CD4-positive, alpha-beta T cell treated with Interleukin-15 for 4 hours (primary cell): ENCODE measurements at places on chromosomes 16 and 17.

DNA sequence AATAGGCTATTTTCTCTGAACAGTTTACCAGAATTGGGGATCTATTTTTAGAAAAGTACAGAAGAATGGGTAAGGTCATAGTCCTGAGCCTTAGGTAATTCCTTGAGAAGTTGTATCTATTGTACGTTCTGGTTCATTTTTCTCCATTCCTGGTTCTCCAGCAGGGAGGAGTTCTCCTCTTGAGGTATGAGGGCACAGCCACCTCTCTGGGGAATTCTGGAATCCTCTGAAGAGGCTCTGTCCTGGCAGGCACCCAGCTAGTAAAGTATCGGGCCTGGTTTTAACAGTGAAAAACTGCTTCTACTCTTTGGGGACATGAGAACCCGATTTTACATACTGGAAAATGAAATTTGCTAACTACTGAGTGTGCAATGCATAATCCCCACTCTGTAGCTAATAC, 19.6 kb upstream of the PMFBP1 start:
- no peak for DNase-seq

- no peak for DNase-seq
These were observed 17.9 kb upstream of the TRPV3 start for GRCh38 chr17:3575511-3575910.

DNA sequence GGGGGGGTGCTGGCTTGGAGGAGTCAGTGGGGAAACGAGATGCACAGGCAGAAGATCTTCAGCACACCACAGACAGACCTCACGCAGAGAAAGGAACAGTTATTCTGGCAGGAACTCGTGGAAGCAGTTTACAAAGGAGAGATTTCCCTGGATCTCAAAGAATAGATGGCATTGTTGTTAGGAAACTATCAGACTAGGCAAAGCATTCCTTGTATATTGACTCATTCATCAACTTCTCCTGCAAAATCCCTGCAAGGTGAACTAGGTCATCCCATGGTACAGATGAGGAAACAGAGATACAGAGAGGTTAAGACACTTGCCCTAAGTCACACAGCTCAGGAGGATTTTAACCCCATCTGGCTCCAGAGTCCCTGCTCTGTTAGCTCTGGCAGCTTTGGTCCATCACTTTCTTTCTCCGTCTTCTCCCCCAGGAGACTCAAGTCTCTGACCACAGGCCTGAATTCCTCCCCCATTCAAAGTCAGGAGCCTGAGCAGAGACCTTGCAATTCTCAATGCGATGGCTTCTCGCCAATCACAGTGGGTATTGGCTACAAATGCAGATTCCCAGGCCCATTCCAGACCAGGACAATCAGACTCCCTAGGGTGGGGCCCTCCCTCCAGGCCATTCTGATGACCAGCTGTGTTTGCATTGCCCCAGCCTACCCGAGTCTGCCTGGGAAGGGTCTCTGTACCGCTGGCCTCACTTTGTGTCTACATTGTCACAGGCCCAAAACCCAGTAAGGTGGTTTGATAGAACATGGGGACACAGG, 56.4 kb downstream of the LITAF start:
- no peak for DNase-seq

DNA sequence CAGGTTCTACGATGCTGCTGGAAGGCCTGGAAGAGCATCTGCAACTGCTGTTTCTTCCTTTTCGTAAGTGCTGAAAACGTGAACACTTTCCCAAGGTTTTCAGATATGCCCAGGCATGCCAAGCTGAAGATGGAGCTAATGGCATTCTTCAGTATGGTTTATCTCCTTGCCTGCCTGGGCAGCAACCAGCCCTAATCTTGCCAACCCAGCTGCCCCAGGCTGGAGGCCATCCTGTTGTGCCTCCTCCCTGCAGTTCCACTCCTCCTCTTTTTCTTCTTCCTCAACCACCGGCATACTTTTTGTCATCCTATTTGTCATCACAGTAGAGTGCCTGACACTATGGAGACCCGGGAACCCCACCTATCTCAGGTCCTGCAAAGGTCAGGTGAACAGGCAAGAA, 1849.3 kb downstream of the TP53TG3F start:
- no peak for DNase-seq

DNA sequence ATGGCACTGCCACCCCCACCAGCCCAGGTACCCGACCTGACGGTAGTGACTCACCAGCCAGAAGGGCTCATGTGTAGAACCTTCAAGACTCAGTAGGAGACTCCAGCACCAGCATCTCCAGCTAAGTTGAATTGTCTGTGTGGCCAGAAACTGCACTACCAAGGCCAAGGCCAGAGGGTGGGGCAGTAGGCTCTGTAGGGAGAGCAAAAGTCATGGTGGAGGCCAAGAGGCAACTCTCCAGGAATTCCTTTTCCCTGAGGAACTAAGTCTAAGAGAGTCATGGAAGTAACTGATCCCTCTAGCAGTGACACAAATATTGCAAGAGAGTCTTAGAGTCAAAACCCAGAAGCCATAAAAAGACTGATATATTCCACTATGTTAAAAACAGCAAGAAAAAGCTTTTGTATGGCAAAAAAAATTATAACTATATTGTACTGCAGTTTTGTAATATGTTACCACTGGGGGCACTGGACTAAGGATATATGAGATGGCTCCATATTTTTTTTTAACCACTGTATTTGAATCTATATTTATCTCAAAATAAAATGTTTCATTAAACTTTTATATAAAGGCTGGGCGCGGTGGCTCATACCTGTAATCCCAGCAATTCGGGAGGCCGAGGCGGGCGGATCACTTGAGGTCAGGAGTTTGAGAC, 30.2 kb upstream of the GUCY2D start:
- no peak for DNase-seq

- DNase-seq, result no peak
These were observed 3.3 kb downstream of the ITGA2B start for GRCh38 chr17:44386182-44386525.

DNA sequence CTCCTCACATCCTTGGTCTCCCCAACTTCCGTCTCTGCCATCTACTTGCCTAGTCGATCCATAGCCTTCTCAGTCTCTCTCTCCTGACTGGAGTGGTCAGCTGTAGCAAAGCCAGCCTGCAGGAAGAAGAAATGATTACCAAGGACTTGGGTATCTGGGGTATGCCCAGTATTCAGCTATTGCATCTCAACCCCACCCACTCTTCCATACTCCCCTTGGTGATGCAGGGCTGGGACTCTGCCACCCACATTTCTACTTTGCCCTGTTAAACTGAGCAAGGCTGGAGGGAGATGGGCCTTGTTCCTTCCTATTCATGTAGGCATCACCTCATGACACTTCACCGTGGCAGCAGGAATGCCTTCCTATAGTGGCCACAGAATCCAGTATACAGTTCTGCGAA, 2.3 kb downstream of the COPRS start:
- no peak for DNase-seq

DNA sequence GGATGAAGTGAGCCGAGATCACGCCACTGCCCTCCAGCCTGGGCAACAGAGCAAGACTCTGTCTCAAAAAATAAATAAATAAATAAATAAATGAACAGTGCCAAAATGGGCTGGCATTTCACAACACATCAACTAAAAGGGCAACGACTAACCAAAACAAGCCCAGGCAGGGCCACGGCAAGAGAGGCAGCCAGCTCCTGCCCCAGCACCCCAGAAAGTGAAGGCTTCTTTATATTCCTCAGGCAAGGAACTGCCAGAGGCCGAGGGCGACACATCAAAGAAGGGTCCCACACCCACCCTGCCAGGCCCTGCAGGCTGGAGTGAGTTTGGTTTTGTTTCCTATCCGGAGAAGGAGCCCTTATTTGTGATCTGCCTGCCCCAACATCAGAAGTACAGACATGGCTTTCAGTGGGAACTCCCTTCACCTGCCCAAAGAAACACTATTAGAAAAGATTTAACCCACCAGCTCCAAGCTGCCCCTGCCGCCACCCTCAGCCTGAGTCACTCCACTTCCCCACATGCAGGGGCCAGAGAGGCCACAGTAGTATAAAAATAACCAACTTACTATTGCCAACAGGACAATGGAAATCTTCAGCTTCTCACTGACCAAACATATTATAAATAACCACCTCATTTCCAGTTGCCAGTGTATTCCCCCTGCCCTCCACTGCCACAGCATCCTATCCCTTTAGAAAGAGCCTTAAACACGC, 8.0 kb downstream of the FBXO31 start:
- DNase-seq, result no peak

DNA sequence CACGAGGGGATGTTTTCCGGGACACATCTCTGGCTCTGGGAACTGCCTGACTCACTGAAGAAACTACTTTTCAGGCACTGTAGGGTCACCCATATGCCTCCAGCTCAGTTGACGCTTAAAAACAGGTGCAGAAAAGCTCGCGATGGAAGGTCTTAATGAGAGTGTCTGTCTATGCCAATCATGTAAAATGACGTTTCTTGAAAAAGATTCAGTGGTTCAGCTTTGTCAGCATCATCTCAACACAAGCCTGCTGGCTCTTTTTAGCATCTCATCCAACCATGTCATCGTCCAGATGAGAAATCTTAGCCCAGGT, 27.5 kb downstream of the OR1D5 start:
- DNase-seq, result no peak

- DNase-seq, result no peak
These were observed 5.1 kb downstream of the CFAP20 start for GRCh38 chr16:58123896-58124600.

DNA sequence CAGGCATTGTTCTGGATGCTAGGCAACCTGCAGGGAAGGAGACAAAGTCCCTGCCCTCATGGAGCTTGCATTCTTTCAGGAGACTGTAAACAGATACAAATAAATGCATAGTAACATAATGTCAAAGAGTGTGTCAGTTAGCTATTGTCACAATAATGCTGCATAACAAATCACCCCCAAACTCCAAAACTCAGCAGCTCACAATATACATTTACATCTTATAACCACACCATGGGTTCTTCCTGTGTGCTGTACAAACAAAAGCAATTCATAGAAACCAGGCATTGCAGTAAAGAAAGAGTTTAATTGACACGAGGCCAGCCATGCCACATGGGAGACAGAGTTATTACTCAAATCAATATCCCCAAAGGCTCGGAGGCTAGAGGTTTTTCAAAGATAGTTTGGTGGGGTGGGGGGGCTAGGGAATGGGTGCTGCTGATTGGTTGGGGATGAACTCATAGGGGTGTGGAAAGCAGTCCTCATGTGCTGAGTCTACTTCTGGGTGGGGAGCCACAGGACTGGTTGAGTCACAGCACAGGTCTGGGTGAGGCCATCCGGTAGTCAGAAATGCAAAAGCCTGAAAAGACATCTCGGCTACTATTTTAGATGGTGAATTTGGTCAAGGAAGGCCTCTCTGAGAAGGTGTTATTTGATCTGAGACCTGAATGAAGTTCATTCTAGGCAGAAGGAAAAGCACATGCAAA, 79.0 kb downstream of the GPRC5B start:
- no peak for DNase-seq

DNA sequence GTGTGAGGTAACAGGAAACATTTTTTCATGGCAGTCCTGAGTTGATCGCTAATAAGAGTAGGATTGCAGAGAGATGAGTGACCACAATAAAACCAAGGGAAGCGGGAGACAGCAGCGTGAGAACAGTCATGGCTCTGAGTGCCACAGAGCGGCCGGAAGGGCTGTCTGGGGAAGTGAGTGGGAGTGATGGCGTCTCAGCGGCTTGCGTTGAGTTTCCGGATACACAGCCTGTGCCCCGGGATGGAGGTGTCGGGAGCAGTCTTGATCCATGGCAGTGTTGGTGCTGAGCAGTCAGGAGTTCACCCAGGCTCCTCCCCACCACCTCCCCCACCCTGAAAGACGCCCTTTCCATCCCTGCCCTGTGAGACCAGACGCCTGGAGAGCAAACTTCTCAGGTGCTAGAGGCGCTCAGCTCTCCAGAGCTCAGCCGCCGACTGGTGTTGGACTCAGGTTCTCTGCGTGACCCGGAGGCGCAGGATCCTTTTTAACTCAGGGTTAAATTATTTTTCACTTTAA, 59.8 kb downstream of the BANP start:
- DNase-seq, result no peak
